ENCODE measurements at places on chromosomes 11 and 22.

- no peak for DNase-seq
Observed at GRCh38 chr11:35518766-35519165, 6.7 kb downstream of the PAMR1 start.

- DNase-seq, result no peak
Observed at GRCh38 chr11:85809191-85809590, 1.8 kb downstream of the SYTL2 start.

DNA sequence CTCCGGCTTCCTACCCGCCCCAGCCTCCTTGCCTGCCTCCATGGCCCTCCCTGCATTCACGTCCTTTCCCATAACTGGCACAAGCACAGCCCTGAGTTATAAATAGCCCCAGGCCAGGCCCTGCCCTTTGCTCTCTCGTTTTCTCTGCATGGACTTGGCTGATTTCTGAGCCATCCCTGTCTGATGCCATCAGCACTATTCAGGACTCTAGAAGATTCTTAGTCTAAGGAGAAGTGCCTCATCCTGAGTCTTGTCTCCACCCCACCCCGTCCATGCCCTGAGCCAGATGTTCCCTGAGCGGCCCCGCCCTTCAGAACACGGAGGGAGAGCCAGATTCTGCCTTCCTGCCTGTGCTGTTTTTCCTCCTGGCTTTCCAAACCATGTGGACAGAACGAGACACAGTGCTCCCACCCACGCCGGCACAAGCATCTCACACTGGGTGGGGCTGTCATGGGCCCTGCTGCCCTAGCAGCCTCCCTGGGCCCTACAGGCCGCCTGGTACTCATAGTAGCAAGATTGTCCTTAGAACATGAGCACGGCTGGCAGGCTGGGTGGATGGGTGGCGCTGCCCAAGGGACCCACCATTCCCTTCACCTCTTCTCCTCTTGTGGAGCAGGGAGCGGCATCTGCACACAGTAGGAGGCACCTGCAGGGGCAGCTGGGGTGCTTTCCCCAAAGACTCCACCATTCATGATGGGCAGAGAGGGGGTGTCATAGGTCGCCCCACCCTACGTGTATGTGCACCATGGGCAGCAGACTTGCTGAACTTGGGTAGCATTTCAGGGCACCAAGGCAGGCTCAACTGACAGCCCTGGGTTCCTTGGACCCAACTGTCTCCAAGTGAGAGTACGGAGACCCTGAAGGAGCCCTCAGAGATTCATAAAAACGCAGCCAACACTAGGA lies 76.9 kb downstream of the BCR start:
- DNase-seq, result no peak

- no peak for DNase-seq
Observed at GRCh38 chr22:30045901-30046715, 34.2 kb upstream of the HORMAD2 start.

GRCh38 chr11:85810871-85811611 lies at the start of gene SYTL2:
Gene SYTL2 (minus strand): TSS chr11:85811141. CDS start chr11:85757725, 53,416 bp downstream.
- peak; percentile 60 for DNase-seq

DNA sequence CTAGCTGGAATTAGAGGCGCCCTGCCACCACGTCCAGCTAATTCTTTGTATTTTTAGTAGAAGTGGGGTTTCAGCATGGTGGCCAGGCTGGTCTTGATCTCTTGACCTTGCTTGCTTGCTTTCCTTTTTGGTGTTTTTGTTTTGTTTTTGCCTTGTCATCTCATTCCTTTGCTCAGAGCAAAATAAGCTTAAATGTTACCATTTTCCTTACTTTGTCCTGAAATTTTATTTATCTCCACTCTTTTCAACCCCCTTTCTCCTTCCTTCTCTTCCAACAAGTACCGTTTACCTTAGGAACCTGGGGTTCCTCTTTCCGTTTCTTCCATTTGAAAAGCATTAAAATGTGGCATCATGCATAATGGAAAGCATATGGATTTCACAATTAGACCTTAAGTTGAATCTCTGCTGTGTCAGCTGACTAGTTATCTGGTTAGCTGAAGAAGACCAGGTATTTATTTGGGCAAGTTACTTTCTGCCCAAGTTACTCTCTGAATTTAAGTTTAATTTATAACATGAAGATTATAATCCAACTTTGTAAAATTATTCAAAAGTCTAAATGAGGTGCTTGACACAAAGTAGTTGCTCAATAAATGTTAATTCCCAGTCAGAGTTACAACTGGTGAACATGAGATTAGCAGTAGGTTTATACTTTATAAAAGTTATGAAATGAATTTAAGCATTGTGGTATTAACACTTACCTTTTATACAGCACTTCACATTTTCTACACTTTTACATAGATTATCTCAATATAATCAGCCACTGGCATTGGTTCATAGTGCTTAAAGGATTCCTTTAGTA lies 69.7 kb downstream of the PRMT3 start:
- no peak for DNase-seq

GRCh38 chr11:113681711-113682413 lies 24.2 kb downstream of the TMPRSS5 start:
- peak; percentile 48 for DNase-seq

GRCh38 chr22:37824674-37825641 lies 1.8 kb downstream of the GALR3 start:
- DNase-seq, result no peak

GRCh38 chr11:123069908-123070821 lies 8.2 kb upstream of the HSPA8 start:
- no peak for DNase-seq

DNA sequence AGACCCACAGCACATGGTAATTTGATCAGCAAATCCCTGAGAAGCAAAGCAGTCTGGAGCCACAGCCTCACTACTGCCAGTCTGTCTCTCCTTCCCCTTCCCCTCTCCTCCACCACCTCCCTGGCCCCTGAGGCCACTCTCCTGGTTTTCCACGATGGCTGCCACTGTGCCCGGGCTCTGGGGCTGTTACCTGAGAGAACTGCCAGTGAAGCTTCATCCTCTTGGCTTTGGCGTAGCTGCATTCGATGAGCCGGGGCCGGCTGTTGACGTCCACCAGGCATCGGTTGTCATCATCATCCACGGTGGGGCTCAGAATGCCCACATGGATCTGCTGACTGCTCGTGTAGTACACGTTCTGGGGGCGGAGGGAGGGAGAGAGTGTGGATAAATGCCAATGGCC lies 60.2 kb downstream of the CSNK2A3 start:
- no peak for DNase-seq

GRCh38 chr11:75639762-75640181 lies 29.1 kb downstream of the MAP6 start:
- DNase-seq, result peak; percentile 71

DNA sequence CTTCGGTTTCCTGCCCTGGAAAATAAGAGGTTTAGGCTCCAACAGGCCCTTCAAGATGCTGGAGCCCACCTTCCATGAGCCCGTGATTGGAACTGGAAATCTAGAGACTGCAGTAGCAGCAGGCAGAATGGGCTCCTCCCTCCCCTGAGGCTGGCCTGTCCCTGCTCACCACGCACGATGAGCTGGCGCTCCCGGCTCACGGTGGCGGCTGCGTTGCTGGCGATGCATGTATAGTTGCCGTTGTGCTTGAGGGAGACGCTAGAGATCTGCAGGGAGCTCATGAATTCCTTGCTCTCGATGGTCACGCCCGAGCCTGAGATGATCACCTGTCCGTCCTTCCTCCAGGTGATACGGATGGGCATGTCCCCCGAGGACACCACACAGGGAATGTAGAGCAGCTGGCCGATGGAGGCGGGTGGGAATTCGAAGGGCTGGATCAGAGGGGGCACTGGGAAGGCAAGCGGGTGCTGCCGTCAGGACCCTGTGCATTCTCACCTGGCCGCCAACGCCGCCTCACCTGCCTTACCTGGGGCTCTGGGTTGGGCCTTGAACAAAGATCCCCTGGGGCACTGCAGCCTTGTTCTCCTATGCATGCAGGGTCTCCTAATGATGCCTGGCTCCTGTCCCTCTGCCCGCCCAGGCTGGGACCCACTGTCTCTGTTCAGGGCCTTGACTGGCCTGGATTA lies 177.8 kb downstream of the CEP164 start:
- DNase-seq, result no peak

DNA sequence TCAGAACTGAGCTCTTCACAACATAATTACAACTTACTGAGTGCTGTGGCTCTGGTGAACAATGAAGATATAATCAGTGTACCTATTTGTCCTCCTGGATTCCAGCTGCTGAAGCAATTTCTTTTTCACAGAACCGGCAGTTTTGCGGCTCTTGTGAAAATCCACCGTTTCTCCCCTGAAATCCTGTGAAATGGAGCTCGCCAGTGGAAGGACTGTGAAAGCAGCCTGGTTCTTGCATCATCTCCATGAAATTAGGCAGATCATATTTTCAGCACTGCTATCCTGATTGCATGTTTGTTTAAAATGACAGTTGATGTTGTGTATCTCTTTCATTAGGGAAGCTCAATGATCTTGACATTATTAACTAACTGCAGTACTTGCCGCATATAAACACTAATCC lies 120.2 kb upstream of the SNX19 start:
- no peak for DNase-seq

All from left renal pelvis (tissue), 4 donors.